NCI-H2029 (cell line): ENCODE measurements at places on chromosomes 2 and 18.

- DNase-seq = no peak
Measured at GRCh38 chr2:143530758-143531157, 401.5 kb downstream of the ARHGAP15 start.

- DNase-seq = no peak
Measured at GRCh38 chr2:42041377-42042127, 6.3 kb upstream of the PKDCC start.

DNA sequence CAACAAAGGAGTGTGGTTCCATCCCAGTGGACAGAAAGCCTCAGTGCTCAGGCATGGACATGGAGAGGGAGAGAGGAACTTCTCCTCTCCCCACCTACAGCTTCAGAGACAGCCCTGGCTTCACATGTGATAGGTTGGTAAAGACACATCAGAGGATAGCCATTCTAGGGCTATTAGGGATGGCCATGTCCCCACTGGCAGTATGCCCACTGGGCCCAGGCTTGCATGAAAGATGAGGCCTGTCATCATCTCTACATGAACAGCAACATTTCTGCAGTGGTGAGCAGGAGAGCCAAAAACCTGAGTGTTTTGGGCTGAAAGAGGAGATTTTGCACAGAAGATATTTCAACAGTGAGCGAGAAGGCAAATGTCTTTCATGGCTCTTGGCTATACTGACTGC lies 517.2 kb downstream of the NR4A2 start:
- DNase-seq = no peak

DNA sequence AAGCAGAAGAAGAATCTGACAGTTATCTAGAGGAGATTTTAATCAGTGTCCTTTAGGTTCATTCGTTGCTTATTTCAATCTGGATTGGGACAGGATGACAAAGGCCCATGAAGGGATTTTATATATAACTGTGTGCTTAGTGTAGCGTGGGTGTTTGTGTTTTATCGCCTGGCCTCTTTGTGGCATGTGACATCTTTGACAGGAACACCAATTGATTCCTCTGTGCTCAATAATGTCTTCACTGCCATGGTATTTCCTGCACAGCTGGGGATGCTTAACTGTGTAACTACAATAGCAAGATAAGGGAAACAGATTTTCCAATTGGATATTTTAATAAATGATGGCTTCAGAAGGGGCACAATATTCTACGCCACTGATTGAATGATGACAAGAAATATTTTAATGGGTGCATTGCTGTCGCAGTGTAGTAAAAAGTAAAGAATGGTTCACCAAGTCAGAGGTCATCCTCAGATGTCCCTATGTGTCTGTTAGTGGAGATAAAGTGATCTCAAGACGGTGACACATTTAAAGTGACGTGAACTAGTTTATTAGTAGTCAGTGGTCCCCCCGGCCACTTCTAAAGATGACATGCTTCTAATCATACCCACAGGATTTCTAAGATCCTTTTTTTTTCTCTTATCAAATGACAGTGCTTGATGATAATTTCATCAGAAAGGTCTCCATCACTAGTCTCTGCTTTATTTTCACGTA lies 160.4 kb downstream of the AGAP1 start:
- no peak for DNase-seq

DNA sequence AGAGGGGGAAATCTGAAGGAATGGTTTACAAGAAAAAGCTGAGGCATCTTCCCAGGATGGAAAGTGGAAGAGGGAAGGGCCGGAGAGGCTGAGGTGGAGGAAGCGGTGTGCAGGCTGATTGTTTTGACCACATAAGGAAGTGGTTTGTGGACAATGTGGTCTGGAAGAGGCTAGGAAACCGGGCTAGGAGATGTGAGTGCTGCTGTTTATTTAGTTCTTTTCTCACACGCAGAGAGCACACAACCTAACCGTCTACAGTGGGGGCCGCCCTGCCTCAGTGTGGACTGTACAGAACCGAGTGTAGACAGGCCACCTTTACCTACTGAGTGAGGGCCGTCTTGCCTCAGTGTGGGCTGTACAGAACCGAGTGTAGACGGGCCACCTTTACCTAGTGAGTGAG lies 251.7 kb upstream of the PXDN start:
- peak; percentile 33 for DNase-seq

- DNase-seq = no peak
Measured at GRCh38 chr18:23238152-23238531, 102.9 kb downstream of the CABLES1 start.

- no peak for DNase-seq
Measured at GRCh38 chr18:37383036-37383785, 182.4 kb downstream of the CELF4 start.

- DNase-seq = no peak
Measured at GRCh38 chr2:180203972-180204371, 196.9 kb upstream of the CWC22 start.

DNA sequence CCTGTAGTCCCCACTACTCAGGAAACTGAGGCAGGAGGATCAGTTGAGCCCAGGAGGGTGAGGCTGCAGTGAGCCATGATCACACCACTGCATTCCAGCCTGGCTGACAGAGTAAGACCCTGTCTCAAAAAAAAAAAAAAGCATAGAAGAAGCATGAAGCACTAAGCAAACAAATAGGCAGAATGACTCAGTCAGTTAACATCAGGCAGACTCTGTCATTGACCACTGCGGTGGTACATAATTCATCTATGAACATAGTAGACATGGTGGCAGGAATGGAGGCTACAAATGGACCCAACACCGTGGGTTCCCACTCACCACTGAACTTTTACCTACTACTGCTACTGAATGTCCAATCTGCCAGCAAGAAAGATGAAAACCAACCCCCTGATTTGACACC lies 7.6 kb upstream of the ASXL2 start:
- no peak for DNase-seq

DNA sequence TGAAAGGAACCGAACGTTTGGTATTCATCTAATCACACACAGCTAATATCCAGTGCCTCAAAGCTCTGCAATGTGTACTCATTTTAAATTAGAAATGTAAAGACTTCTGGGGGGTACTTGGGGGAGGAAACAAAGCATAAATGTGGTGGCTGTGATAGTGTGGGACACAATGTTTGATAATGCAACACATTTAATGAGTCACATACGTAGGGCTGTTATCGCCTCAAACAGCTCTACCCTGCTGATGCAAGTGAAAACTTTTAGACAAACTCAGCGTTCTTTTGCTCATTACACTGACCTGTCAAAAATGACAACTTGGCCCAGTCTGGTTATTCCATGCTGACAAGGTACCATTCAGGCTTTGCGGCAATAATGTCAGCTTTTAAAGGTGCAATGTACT lies 1227.1 kb upstream of the CELF4 start:
- no peak for DNase-seq

GRCh38 chr2:134097740-134098139 lies 156.1 kb upstream of the MGAT5 start:
- DNase-seq = no peak

DNA sequence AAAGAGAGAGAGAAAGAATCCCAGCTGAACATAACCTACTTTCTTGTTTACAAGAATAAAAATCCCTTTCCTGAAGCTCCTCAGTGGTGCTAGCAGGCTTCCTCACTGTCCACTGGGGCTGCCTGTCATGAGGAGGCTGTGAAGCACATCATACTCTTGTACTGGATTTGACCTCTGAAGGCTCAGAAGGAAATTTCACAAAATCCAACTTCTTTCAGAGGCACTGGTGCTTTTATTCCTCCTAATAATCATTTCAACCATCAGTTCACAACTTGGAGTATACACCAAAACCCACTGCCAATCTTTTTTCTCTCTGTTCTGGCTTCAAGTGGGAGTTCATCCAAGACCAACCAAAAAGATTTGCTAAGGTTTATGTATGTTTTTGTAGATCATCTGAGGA lies 48.5 kb downstream of the TMX3 start:
- DNase-seq = no peak

DNA sequence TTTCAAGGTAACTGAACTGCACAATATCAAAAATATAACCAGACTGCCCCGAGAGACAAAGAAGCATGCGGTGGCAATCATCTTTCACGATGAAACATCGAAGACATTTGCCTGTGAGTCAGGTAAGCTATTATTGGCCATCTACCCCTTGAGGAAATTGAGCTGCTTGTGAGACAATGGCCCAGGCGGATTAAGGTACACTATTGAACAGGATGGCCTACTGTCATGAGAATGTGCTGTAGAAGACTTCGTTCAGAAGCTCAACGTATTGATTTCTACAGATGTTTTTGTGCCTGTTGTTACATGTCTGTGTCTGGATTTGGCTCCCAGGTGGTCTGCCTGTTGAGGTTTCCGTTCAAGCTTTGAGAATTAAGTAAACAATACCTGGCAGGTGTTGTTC lies 198.7 kb downstream of the DOK6 start:
- no peak for DNase-seq

GRCh38 chr2:156455361-156455975 lies 19.3 kb downstream of the GPD2 start:
- no peak for DNase-seq

GRCh38 chr2:138922973-138923563 lies 142.9 kb upstream of the NXPH2 start:
- peak; percentile 3 for DNase-seq

DNA sequence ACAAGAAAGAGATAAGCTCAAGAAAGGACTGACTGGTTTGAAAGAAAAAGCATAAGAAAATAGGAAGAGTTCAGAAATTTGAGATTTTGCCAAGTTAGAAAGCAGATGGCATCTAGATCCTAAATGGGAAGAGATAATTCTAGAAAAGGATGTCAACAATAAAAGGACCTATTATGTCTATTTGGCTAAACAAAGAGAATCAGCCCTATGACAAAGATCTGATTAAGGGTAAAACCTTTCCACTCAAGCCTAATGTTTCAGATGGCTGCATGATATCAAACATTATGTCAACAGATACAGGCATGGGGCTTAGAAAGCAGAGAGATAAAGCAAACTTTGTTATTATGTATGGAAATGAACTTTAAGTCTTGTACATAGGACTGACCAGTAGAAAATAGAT lies 465.0 kb upstream of the TRIB2 start:
- DNase-seq = no peak

DNA sequence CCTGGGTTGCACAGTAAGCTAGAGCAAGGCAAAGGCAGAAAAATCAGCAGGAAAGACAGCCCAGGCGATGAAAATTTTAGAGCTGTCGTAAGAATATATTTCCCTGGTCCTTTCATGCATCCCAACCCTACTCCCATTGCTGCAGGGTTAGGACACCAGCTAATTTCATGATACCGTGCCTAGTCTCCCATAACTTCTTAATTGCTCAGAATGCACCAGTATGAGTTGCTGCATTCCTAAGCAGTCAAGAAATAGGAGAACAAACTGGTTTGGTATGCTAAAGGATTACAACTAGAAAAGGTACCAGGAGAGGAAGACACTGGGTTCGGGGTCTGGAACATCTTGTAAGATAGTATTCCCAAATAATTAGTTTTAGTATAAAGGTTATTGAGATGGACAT lies 269.4 kb upstream of the NRXN1 start:
- DNase-seq = no peak

GRCh38 chr2:169768262-169768995 lies 30.2 kb upstream of the SSB start:
- no peak for DNase-seq

DNA sequence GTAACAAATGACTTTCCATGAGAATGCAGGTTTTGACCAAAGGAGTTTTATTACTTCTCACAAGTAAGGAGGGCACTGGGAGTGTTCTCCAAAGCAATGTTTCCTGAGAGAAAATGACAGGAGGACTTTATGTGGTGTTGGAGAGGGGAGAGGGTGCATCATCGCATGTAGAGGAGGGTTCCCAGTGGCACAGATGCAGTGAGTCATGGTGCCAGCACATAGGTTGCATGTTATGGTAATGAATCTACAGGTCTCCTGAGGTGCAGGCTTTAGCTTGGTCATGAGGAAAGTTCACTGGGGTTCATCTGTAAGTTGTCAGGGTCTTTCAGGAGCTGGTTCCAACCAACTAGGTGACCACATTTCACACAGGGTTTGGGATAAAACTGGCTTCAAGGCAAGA lies 30.4 kb downstream of the NAT8 start:
- no peak for DNase-seq

DNA sequence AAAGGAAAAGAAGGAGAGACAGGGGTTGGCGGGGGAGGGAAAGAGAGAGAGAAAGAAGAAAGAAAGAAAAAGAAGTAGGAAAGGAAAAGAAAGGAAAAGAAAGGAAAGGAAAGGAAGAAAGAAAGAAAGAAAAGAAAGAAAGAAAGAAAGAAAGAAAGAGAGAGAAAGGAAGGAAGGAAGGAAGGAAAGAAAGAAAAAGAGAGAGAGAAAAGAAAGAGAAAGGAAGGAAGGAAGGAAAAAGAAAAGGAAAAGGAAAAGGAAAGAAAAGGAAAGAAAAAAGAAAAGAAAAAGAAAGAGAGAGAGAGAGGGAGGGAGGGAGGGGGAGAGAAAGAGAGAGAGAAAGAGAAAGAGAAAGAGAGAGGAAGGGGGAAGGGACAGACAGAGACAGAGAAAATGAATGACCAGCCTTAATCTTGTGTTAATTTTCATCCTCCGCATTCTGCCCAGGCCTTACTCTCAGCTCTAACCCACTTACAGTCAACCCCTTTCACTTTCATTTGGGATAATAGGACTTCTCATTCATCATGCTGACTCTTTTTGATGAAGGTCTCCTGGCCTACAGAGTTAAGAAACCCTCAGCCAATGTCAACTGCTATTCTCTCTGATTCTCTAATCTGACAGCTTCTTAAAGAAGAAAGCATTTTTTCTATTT lies 207.3 kb downstream of the SUCLG1 start:
- DNase-seq = no peak

DNA sequence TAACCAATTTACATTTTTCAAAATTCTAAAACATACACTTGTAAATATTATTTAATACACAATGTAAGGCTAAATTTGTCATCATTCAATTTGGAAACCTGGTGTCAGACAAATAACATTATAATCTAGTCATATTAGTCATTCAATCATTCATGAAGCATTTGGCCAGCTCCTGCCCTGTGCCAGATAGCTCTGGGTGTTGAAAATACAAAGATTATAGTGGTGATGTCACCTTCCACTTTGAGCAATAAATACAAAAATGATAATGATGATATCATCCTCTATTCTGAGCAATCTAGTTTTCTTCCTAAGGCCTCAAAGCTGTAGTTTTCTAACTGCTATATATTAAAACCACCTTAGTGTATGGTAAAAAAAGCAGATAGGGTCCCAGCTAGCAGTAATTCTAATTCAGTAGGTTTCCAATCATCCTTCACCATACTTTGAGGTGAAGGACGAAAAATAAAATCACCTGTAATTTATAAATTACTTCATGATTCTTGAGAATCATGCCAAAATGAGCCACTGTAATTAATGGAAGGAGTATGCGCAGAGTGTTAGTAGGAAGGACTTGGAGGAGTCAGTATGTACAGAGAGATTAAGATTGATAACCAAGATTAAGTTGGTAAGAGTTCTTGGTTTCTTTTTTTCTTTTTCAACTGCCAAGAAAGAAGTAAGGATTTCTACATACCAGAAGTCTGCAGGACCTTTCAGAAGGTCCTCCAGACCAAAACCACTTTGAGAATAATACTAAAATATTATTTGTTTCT lies 23.2 kb downstream of the MEMO1 start:
- DNase-seq = no peak

GRCh38 chr2:71505086-71505769 lies 51.9 kb downstream of the DYSF start:
- no peak for DNase-seq

DNA sequence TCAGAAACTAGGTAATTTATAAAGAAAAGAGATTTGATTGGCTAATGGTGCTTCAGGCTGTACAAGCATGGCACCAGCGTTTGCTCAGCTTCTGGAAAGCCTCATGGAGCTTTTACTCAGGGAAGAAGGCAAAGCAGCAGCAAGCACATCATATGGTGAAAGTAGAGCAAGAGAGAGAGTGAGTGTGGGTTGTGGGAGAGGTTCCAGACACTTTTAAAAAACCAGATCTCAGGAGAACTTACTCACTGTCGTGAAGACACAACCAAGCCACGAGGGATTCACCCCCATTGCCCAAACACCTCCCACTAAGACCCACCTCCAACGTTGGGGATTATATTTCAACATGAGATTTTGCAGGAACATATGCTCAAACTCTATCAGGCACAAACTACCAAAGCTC lies 554.6 kb upstream of the TNP1 start:
- no peak for DNase-seq
